ENCODE measurements at places on chromosomes 1 and 21. TPM values are rescaled to one million over a fixed set of nuclear protein-coding genes. Genes with fewer than 3 reads are reported as not detected.
A peak's percentile ranks its signal among the peaks of the same experiment; 100 is the strongest.

Gene ETNK2
- 18.3 TPM for total RNA-seq

Gene LRRC71
- 0.30 TPM for total RNA-seq

Gene DEPDC1
- total RNA-seq: 46.0 TPM

Gene C1orf53
- 0.33 TPM for total RNA-seq

Gene LCE1C
- not detected for total RNA-seq

Gene SUSD4
- 2.6 TPM for total RNA-seq

Gene PCBP3
- 8.5 TPM for total RNA-seq

Gene GRIK3
- total RNA-seq: 5.5 TPM

Gene LCE1E
- total RNA-seq: not detected

DNA sequence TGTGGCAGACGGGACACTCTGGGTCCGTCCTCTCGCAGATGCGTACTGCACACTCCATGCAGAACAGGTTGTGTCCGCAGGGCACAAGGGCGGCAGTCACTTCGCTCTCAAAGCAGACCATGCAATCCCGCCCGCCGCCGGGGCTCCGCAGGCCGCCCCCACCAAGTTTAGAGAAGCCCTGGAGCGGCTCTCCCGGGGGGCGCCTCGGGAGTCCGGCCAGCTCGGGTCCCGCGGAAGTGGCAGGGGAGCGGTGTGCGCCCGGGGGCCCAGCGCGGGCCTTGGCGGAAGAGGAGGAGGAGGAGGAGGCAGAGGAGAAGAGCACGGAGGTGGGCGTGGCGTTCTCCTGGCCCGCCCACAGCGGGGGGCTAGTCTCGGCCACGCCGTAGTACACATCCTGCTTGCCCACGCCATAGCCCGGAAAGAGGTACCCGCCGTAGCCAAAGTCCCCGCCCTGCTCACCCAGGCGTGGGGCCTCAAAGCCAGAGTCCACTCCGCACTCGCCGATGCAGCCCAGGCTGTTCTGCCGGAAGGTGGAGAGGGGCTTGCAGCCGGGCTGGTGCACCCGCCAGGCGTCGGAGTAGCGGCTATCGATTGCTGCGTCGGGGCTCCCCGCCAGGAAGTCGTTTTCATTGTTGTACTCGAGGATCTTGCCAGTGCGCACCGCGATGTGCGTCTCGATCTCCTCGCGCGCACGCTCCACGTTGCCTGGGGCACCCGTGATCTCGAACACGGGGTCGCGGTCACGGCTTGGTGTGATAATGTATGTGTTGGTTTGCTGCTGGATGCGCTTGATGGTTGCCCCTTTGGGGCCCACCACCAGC, 5.4 kb downstream of the MEX3A start:
- peaks cover 8% of the 10 kb centered on the region for H3K36me3 ChIP-seq
- no peaks in the 10 kb centered on the region for H3K27me3 ChIP-seq
- H3K4me1 ChIP-seq: peaks cover 80% of the 10 kb centered on the region
- H3K4me3 ChIP-seq: peak overlapping the region; percentile 96

GRCh38 chr1:239930686-239931262, 160.9 kb upstream of the FMN2 start:
- H3K27me3 ChIP-seq: no peaks in the 10 kb centered on the region
- H3K36me3 ChIP-seq: peaks cover 4% of the 10 kb centered on the region
- no peak for DNase-seq
- H3K27ac ChIP-seq: no peak overlapping the region
- H3K4me1 ChIP-seq: peaks cover 6% of the 10 kb centered on the region

DNA sequence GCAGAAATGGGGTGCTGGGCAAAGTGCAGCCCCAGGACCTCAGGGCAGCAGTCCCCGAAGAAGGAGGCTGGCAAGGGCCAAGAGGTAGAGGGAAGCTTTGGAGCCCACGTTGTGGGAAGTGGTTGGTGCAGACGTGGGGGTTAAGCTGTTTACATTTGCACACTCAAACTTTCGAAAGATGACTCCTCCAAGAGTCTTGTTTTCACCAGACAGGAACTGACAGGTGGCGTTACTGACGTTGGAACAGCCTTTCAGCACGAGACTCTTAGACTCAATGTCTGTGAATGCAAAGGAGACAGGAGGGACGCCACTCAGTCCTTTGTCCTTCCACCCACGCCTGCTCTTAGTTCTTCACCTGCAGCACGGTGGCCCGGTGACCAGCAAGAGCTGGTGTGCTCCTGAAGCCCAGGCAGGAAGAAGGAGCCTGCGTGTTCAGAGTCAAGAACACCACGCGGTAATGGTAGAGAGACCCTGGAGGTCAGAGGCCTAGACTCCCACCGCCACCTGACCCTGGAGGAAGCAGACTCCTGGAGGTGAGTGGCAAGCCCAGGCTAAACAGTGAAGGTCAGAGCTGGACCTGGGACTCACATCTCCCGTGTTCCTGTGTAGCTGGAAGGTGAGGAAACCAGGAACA, 15.9 kb downstream of the LYPD8 start:
- peaks cover 68% of the 10 kb centered on the region for H3K36me3 ChIP-seq
- no peak overlapping the region for H3K4me3 ChIP-seq

- H3K27ac ChIP-seq: no peak overlapping the region
- H3K4me3 ChIP-seq: no peak overlapping the region
- no peaks in the 10 kb centered on the region for H3K27me3 ChIP-seq
- H3K36me3 ChIP-seq: 0 out of 2 replicates have a peak, but pooled peaks cover 2% of the 10 kb centered on the region
These were observed 1.5 kb downstream of the STYXL2 start for GRCh38 chr1:167095368-167095767.

GRCh38 chr1:33347650-33347992, 26.7 kb upstream of the A3GALT2 start:
- no peak overlapping the region for H3K4me3 ChIP-seq
- H3K4me1 ChIP-seq: peaks cover 34% of the 10 kb centered on the region
- DNase-seq: no peak
- H3K27me3 ChIP-seq: peaks cover 92% of the 10 kb centered on the region

- no peaks in the 10 kb centered on the region for H3K27me3 ChIP-seq
- peaks cover 19% of the 10 kb centered on the region for H3K4me1 ChIP-seq
- H3K4me3 ChIP-seq: no peak overlapping the region
- peaks cover 12% of the 10 kb centered on the region for H3K36me3 ChIP-seq
- DNase-seq: no peak
- no peak overlapping the region for H3K27ac ChIP-seq
These were observed 400.7 kb downstream of the SMYD3 start for GRCh38 chr1:246106342-246106763.

DNA sequence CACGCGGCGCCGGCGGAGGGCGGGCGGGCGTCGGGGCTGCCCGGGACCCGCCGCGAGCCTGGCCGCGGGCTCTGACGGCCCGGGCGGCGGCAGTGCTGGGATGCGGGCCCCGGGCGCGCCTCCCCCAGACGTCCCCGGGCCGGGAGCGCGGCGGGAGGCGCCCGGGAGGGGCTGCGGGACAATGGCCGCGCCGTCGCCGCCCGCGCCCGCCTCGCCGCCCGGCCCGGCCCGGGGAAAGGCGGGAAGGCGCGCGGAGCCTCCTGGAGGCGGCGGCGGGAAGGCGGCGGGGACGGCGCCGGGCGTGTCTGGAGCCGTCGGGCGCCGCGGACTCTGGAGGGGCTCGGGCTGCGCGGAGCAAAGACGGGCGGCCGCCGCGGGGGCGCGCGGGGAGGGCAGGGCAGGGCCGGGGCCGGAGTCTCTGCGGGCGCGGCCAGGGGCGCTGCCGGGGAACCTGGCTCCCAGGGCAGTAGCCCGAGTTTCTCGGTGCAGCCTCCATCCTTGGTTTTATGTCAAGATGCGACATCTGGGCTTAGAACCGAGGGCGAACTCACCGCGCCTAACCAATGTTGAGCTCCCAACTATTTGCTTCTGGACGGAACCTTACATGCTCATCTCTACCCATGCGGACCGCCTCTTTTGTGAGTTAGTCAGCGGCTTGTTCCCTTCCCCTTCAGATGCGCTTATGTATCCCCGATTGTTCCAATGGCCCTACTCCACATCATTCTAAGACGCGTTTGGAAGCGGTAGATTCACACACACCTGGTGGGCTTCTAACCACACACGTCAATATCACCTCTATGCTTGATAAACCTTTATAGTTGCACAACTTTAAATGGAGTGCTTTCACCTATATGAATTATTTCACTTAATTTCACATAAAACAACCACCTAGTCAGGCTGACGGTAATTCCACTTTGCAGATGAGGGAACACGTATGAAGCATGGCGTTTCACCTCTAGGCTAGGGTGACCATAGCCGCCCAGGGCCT, 651 bp downstream of the ZBTB8A start:
- H3K27me3 ChIP-seq: peaks cover 23% of the 10 kb centered on the region
- H3K36me3 ChIP-seq: no peaks in the 10 kb centered on the region
- peaks cover 20% of the 10 kb centered on the region for H3K4me1 ChIP-seq
- peak overlapping the region; percentile 19 for H3K27ac ChIP-seq

DNA sequence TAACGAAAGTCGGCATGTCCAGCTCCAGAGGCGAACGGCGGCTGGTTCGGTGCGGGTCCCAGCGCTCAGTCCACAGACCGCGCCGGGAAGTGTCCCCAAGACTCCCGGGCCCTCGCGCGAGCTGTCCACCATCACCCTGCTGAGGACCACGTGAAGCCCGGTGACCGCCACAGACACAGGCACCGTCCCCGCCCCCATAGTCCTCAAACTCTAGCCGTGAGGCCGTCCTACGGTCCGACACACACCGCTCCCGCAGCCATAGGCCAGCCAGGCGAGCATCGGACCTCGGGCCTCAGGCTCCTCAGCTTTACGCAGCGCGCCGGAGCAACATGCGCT, 535 bp downstream of the SETD4 start:
- peak overlapping the region; percentile 92 for H3K27ac ChIP-seq
- no peaks in the 10 kb centered on the region for H3K27me3 ChIP-seq
- H3K36me3 ChIP-seq: peaks cover 41% of the 10 kb centered on the region
- DNase-seq: peak; percentile 53
- peaks cover 26% of the 10 kb centered on the region for H3K4me1 ChIP-seq

DNA sequence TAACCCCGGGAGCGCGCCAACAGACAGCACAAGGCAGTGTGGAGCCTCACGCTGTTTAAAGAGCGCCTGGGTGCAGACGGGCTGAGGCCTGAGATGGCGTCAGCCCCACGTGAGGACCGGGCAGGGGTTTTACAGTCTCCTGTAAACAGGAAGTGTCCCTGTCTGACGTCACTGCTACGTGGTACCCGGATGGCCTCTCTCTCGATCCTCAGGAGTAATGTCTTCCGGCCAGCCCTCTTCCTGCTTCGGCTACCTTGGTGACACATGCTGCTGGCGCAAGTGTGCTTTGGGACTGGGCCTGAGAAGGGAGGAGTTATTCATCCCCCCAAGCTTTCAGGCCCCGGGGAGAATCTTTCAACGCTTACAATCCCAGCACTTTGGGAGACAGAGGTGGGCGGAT, 41.2 kb downstream of the CNST start:
- peaks cover 19% of the 10 kb centered on the region for H3K4me1 ChIP-seq
- no peaks in the 10 kb centered on the region for H3K27me3 ChIP-seq
- no peak overlapping the region for H3K4me3 ChIP-seq

DNA sequence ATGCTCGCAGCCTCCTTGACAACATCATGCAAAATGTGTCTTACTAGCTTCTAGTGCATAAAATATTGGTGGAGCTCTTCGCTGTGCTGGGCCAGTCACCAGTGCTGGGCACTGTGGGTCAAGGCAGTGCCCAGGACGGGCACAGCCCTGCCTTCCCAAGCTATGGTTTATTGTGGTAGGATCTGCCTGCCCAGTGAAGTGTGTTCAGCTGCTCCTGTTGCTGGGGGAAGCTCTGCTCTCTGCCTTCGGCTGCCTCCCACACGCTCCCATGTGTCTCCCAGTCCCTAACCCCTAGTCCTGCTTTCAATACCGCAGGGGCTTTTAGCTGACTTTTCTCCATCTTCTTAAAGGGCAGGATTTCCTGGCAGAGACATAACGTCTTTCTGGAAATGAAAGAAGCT, 15.7 kb downstream of the EPHX1 start:
- H3K27me3 ChIP-seq: no peaks in the 10 kb centered on the region
- no peak for DNase-seq
- peaks cover 36% of the 10 kb centered on the region for H3K4me1 ChIP-seq
- H3K4me3 ChIP-seq: no peak overlapping the region
- peak overlapping the region; percentile 39 for H3K27ac ChIP-seq
- H3K36me3 ChIP-seq: peaks cover 8% of the 10 kb centered on the region

- H3K36me3 ChIP-seq: peaks cover 58% of the 10 kb centered on the region
- H3K4me1 ChIP-seq: peaks cover 65% of the 10 kb centered on the region
- peak; percentile 29 for DNase-seq
- peak overlapping the region; percentile 36 for H3K4me3 ChIP-seq
- peak overlapping the region; percentile 98 for H3K27ac ChIP-seq
These were observed 210.2 kb downstream of the APP start for GRCh38 chr21:25960402-25960801.

- peaks cover 26% of the 10 kb centered on the region for H3K27me3 ChIP-seq
- peaks cover 17% of the 10 kb centered on the region for H3K4me1 ChIP-seq
- H3K36me3 ChIP-seq: no peaks in the 10 kb centered on the region
- H3K27ac ChIP-seq: no peak overlapping the region
- DNase-seq: no peak
These were observed 8.7 kb upstream of the LRRC71 start for GRCh38 chr1:156911577-156912298.

- no peak for DNase-seq
- no peak overlapping the region for H3K27ac ChIP-seq
- no peaks in the 10 kb centered on the region for H3K27me3 ChIP-seq
- no peak overlapping the region for H3K4me3 ChIP-seq
These were observed 40.0 kb downstream of the CDCP2 start for GRCh38 chr1:54112705-54113368.

- peaks cover 43% of the 10 kb centered on the region for H3K4me1 ChIP-seq
- no peaks in the 10 kb centered on the region for H3K36me3 ChIP-seq
- H3K27me3 ChIP-seq: no peaks in the 10 kb centered on the region
- peak; percentile 33 for DNase-seq
These were observed 24.8 kb upstream of the ITPKB start for GRCh38 chr1:226763905-226764264.

GRCh38 chr1:34476371-34476770, 278.5 kb upstream of the GJB5 start:
- no peaks in the 10 kb centered on the region for H3K27me3 ChIP-seq
- no peak overlapping the region for H3K4me3 ChIP-seq
- H3K4me1 ChIP-seq: peaks cover 8% of the 10 kb centered on the region
- no peak overlapping the region for H3K27ac ChIP-seq
- H3K36me3 ChIP-seq: no peaks in the 10 kb centered on the region

DNA sequence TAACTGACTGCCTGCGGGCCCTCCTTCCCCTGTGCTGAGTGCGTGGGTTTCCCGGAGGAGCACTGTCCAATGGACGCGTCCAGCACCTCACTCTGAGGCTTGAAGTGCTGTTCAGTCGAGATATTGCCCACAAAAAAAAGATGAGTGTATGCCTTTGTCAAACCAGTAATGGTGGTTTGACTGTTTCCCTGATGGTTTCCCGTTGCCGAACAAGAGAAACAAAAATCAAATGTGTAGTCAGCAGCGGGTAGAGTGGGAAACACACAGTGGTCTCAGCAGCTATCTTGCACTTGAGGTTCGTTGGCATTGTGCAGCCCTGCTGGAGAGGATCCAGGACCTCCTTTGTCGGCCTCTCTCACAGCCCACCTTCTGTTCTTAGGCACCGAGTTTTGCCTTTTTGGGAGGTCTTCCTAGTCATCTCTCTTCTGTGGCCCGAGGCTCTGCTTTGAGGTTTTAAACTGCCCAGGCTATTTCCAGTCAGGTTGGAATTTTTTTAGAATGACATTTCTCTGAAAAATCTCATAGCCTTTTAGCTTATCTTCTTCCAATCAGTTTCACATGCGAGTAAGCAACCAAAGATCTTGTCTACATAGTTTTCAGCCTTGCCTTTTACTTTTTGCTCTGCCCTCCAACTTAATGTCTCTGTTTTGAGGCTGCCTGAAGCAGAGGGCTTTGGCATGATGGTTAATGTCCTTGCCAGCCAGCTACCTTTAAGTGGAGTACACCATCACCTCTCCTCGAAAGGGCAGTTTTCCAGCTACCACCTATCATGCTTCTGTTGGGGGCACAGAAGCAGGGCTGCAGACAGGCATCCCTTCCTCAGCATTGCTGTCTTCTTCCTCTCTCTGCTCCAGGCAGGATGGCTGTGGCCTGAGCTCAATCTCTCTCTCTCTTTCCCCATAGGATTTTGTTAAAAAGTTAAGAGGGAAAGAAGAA, 132.3 kb downstream of the URB2 start:
- no peaks in the 10 kb centered on the region for H3K36me3 ChIP-seq
- DNase-seq: no peak
- H3K4me1 ChIP-seq: no peaks in the 10 kb centered on the region
- H3K4me3 ChIP-seq: no peak overlapping the region

All from WTC11 (cell line).